Activated gamma-delta T cell treated with anti-CD3 and anti-CD28 coated beads, Interleukin-2, amount 50 U/mL, for 16 hours (primary cell): ENCODE measurements at places on chromosomes 5 and 9.

GRCh38 chr5:95959051-95959887 is 2.4 kb downstream of the ELL2 start:
- no peak for DNase-seq

- no peak for DNase-seq
Measured at GRCh38 chr5:84614906-84615305, 230.2 kb upstream of the EDIL3 start.

GRCh38 chr5:88683506-88684135 is 199.4 kb downstream of the MEF2C start:
- no peak for DNase-seq

GRCh38 chr9:13520069-13520468 is 240.6 kb upstream of the MPDZ start:
- DNase-seq: no peak

- DNase-seq: no peak
Measured at GRCh38 chr5:145568581-145568980, 266.6 kb downstream of the PRELID2 start.
